ENCODE measurements at places on chromosomes 11 and 22.
A peak's percentile ranks its signal among the peaks of the same experiment; 100 is the strongest.

DNA sequence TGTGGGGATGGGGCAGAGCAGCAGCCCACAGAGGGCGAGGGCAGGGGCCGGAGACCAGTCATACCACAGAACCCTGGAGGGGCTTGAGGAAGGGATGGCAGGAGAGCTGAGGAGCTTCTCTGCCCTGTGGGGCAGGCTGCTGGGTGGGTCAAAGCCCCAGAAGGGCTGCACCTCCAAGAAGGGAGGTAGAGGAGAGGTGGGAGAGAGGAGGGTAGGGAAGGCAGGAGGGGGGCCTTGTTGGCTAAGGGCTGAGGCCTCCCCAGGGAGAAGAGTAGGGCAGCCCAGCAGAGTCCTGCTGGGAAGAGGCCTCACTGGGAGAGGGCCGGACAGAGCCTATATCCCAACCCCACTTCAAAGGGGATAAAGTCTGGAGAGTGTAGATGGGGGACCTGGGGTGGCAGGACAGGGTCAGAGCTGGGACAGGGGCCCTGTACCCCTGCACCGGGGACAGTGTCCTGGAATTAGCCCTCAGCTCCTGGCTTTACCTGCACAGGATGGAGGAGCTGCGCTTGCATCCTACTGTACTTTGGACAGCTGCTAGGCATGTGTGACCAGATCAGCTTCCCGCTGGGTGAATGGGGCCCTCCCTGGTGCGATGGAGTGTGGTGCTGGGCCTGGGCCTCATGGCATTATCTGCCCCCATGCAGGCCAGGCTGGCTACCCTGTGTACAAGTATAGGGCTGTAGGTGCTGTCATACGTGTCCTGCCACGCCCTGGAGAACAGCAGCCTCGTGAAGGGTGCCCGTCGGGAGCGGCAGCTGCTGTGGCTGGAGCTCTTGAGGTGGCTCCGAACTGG lies 7.3 kb downstream of the DGCR6L start:
- DNase-seq: no peak

DNA sequence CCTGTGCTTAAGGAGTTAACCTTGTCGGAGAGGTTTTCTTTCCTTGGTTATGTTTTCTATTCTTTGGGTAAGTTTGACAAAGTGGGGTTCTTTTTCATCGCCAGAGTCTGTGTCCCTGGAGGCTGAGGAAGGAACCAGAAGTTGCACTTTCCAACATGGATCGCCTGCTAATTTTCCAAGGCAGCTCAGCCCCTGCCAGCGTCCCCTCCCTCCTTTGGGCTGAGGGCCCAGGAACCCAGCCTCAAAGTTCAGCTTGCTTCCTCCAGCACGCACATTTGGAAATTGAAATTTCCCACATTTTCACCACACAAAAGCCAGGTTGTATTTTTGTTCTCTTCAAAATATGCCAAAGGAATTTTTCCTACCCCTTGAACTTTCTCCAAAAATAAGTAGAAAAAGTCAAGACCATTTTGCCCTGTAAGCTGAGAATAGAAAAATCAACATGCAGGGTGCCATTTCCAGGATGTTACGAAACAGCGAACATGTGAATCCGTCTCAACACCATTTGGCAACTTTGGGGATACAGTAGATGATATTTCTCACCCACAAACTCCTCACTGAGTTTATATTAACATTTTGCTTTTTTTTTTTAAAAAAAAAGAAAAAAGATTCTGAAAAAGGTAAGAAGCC lies 343.5 kb downstream of the TENM4 start:
- no peak for DNase-seq

GRCh38 chr11:62832336-62833234 lies at the start of gene TEX54:
Gene TEX54 (minus strand): TSS chr11:62832841.
- no peak for DNase-seq

DNA sequence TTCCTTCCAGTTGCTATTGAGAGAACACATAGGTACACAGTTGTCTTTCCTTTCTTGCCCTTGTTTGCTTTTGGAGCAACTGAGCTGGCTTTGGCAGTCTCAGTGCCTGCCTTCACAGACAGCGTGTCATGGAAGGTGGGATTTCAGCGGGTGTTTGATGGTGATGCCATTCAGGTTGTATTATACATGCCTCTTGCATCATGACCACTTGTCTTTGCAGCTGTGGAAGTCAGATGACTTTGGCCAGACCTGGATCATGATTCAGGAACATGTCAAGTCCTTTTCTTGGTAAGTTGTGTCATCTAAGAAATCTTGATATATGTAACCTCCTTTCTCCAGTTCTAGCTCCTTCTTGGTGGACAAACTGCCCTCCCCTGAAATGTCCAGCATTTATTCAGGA lies 37.1 kb upstream of the SORL1-AS1 start:
- no peak for DNase-seq

GRCh38 chr11:2995893-2996554 lies 3.9 kb upstream of the NAP1L4 start:
- DNase-seq: no peak

- DNase-seq: no peak
Measured at GRCh38 chr11:104836691-104837090, 61.6 kb downstream of the CASP12 start.

GRCh38 chr11:129434641-129435498 lies 59.2 kb downstream of the BARX2 start:
- no peak for DNase-seq

GRCh38 chr22:43886231-43886630 lies 5.6 kb downstream of the PNPLA5 start:
- DNase-seq: no peak

DNA sequence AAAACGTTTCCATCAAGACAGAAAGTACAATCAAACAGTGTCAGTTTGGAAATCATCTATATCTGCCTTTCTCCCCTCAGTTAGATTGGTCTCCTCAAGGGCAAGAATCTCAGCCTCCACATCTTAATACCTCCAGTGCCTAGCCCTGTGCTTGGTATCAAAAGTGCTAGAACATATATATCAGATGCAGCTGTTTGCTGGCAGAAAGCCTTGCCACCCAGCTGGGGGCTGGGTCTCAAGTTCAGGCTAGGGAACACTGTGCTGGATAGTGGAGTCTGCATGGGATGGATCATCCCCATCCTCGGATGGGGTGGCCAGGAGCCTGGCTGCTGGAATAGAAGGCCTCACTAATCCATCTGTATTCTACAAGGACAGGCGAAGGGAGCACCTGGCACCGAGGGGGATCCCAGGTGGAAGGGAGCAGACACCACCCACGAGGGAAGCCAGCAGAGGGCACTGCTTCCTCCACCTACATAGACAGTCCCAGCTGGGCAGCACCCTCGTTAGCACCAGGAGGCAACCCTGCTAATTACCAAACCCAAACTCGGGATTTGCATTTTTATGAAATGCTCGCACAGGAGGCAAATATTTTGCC lies 602.2 kb downstream of the BUD13 start:
- no peak for DNase-seq

- DNase-seq: no peak
Measured at GRCh38 chr11:105367129-105367528, 227.6 kb upstream of the CARD18 start.

DNA sequence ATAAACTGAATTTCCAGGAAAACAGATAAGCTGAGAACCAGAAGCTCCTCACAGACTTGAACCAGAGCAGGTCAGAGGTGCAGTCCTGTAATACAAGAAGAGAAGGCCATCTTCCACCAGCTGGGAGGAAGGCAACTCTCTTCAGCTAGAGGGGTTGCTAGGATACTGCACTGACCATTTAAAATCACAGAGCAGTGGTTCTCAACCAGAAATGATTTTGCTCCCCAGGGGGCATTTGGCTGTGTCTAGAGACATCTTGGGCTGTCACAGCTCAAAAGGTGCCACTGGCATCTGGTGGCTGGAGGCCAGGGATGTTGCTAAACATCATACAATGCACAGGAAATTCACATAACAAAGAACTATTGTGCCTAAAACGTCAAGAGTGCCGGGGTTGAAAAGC lies 17.2 kb downstream of the OPCML start:
- no peak for DNase-seq

GRCh38 chr11:57597916-57598830 lies 688 bp downstream of the SERPING1 start:
- no peak for DNase-seq

DNA sequence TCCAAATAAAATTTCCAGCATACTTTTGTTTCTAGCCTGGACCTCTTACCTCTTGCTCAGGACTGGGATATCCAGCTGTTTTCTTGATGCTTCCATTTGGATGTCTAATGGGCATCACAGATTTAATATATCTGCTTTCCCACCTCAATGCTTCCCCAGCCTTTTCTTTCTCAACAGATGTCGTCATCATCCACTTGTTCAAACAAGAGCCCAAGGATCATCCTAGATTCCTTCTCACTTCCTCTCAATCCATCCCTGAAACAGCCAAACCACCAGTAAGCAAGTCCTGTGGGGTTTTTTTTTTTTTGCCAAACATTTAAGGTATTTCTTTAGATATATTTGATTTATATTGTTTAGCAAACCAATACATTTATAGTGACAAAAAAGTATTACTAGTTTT lies 12.5 kb downstream of the THY1 start:
- DNase-seq: no peak

DNA sequence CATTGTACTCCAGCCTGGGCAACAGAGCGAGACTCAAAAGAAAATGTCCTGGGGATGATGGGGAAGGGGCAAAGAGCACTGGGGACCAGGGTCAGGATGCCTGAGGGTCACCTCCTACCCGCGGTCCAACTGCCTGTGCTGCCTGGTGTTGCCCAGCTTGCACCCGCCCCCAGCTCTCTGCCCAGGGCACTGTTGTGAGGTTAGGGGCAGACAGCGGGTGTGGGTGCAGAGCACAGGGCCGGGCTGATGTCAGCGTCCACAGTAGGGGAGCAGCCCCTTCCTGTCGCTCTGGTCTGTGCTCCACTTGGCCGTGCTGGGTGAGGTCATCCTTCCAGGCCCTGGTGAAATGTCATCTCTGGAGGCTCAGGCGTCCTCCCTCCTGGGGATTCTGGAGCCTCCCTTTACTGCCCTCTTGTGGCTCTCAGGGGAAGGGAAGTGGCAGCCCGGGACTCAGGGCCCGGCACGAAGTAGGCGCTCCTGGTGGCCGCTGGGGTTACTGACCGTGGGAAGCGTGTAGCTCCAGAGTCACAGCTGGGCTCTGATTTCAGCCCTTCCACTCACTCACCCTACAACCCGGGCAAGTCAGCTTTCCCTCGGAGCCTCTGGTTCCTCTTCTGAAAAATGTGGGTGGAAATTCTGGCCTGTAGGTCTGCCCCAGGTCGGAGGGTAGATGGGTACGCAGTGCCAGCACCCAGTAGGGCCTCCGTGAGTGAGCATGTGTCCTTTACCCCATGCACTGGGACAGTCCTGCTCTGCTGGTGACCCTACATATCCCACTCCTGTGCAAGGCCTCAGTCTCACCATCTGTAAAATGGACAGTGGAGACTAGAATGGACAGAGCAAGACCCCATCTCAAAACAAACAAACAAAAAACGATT lies 17.3 kb upstream of the PRR5 start:
- DNase-seq: peak; percentile 46
